ENCODE measurements at places on chromosomes 2 and 18.

- DNase-seq = no peak
Measured at GRCh38 chr2:233290051-233290845, 17.4 kb upstream of the SAG start.

DNA sequence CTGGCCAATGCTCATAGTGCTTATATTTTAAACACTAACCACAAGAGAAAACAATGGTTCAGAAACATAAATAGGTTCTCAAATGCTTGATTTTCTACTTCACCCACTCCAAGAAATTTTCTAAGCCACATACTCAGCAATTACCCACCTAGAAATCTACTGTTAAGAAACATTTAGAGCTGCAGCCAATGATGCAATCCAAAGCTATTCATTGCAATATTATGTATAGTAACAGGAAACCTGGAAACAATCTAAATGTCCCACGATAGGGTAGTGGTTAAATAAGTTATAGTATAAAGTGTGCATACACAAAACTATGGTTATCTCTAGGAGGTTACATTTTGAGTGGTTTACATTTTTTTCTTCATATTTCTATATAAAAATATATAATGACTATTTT is 5.7 kb downstream of the FAM237A start:
- no peak for DNase-seq

- no peak for DNase-seq
Measured at GRCh38 chr2:139478165-139478914, 698.1 kb upstream of the NXPH2 start.

GRCh38 chr2:71684226-71685072 is 231.1 kb downstream of the DYSF start:
- DNase-seq = no peak

DNA sequence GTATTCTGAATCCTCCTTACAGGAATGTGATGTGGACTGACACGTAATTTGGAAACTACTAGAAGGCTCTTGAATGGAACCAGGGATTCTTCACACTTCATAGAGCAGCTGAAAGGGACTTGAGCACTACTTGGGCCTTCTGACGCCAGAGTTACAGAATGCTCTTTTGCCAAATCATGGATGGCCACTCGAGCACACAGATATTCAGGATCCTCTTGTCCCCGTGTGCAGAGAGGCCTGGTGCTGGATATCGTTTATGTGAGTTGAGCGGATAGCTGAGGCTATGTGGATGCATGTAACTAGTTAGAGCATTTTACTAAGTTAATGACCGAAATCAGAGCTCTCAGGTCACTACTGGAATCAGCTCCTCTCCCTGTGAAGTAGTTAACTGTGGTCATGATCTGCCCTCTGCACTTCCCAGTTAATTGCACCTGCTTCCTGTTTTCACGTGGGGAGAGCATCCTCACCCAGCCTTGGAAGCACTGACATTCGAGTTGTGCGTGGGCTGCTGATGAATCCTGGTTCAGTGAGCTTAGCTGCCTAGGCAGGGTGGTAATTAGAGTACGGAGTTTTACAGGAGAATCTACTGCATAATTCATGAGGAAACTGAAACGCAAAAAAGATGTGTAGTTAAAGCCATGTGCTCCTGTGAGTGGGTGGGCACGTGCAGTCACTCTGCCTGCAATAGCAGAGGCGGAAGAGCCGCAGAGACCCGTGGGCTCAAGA is 5.2 kb upstream of the TPO start:
- no peak for DNase-seq

GRCh38 chr18:61388010-61388409 is 54.8 kb downstream of the CDH20 start:
- no peak for DNase-seq

DNA sequence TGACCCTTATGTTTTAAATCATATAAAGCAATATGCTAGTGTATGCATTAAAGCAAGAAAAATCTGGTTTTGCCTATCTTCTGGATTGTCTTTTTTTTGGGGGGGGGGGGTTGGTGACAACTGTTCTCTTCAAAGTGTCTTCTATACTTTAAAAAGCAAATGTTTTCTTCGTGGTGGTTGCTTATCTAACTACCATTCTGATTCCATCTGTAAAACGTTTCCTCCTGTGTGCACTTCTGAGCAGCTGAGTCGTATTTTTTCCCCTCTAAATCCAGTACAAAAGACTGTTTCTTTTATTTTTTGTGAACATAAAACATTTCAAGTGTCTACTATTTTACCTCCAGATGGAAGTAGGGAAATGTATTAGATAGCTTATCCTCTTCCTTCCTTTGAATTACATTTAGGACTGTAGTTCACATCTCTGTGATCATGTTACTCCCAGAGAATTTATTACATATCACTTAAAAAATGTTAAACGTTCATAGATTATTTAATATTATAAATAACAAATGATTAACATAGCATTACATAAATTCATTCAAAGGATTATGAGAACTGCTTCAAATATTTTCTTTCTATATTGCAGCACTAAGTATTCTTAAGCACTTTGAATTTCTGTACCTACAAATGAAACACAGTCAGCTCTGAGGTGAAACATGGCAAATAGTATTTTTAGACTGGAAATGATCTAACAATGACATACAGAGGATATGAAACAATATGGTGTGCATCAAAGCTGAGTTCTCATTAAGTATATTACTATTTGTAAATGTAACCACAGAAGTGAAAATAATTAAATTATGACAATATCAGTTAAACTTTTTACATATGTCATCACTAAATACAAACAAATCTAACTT is 56.4 kb downstream of the SCN3A start:
- DNase-seq = no peak

DNA sequence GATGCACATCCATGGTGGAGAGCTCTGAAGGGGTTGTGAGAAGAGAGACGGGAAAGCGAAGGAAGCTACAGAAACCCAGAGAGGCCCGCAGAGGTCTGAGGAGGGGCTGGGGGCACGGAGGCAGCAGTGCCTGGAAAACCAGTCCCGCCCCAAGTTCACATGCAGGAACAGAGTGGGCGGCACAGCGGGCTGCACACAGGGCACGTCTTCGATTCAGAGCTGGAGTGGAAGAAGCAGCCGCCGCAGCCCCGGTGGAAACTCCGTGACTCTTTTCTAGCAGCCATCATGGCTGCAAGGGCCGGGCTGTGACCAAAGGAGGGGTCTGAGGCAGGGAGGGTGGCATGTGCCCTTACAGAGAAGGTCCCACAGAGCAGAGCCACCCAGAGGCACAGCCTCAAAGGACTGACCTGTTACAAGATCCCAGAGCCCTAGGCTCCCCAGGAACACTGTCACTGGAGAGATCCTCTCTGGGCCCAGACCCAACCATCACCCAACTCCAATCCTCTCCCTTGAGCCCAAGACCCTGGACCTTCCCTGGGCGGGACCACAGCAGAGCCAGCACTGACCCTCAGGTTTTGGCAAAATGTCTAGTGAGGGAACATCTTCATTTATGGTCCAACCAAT is 10.7 kb downstream of the PRKAG3 start:
- DNase-seq = no peak

DNA sequence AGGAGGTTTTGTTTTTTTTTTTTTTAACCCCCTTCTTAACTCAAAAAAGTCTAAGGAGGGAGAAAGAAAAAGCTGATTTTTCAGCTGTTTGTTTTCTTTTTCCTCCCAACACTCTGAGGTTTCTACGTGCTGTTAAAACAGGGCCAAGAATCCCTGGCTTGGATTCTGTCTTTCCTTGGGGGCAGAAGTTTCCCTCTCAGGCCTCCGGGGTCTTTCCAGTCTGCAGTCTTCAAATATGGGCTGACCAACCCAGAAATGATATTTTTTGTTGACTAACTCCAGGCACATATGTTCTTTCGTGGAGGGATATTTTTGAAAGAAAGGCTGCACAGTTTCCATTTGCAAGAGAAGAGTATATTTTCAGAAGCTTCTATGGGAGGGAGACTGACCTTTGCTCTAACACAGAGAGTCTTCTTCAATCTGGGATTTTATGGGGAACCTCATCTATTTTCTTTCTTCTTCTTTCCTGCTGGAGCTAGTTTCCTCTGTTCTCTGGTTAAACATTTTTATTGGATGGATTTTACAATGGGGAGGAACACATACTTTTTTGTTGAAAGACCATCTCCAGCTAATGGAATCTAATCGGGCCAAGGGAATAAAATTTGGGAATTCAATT is 93.3 kb upstream of the SPRED2 start:
- no peak for DNase-seq

DNA sequence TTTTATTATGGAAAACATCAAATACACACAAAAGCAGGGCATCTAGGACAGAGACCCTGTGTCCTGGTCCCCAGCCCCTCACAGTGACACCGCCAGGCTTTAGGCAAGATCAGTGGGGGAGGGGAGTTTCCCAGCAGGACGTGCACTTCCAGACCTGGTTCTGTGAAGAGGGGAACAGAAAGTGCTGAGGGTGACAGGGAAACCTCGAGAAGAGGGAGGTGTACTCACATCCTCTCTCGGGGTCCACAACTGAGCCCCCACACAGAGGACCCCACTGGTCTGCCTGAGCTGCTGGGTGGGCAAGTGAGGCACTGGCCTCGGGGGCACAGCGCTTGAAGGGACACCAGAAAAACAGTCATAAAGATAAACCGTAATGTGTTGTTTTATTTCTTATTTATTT is 4.4 kb upstream of the GPR35 start:
- no peak for DNase-seq

DNA sequence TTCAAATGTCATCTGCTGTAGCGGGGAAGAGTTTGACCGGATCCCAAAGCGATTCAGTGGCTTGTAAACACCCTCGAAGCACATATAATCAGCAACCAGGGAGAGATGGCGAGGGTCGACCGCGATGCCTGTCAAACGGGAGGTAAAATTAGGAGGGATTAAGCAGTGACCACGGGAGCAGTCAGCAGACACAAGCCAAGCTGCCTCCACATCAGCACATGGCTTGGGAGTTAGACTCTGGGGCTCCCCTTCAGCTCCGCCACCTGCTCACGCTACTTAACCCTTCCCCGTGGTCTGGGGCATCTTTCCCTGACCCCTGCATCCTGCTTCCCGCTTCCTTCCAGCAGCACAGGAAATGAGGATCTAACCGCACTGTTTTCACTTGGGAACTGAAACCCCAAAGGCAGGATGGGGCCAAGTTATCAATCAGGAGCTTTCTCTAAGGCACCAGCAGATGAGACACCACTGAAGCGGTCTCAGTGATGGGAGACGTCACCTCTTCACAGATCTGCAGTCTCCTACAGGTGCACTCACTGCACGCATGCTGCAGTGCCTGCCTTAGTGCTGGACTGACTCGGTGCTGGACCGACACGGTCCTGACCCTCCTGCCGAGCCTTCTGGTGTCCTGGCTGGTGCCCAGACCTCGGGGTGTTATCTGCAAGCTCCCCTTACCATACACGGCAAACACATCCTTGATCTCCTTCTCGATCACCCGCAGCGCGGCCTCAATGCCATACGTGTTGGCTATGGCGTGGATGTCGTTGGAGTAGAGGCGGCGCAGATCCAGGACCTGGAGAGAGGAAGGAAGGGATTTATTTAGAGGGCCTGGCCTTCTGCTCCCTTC is 77.5 kb downstream of the POLR1A start:
- no peak for DNase-seq

DNA sequence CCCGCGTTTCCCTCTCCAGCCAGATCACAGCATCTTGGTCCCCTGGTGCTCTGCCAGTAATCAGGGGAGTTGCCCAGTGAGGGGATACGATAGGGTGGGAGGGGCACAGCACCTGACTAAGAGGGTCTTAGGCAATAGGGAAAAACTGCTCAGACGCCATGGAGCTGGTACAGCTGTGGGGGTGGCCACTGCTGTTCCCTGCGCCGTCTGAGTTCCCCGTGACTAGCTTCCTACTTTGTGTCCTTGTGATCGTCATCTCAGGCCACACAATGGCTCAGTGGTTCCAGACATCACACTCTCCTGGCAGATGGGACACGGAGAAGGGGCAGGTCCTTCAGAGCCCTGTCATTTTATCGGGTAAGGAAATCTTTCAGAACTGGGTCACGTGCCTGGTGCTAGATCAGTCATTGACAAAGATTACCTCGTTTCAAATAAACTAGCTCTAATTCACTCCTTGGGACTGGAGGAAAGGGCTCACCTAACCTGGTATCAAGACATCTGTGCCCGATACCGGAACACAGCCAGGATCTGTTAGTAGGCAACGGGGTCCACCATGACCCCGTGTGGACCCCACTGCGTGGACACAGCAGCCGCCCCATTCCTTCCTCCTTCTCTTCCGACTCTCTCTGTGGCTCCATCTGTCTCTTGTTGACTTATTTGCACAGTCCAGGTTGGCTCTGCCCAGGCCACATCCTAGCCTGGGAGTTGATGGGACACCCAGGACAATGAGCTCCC is 101.6 kb downstream of the PTGR3 start:
- no peak for DNase-seq

- no peak for DNase-seq
Measured at GRCh38 chr2:29080886-29081743, 6.8 kb upstream of the PCARE start.

- no peak for DNase-seq
Measured at GRCh38 chr2:28687640-28688385, 63.8 kb upstream of the PPP1CB start.

- no peak for DNase-seq
Measured at GRCh38 chr2:219434468-219434717, 250 bp upstream of the SPEG start.

DNA sequence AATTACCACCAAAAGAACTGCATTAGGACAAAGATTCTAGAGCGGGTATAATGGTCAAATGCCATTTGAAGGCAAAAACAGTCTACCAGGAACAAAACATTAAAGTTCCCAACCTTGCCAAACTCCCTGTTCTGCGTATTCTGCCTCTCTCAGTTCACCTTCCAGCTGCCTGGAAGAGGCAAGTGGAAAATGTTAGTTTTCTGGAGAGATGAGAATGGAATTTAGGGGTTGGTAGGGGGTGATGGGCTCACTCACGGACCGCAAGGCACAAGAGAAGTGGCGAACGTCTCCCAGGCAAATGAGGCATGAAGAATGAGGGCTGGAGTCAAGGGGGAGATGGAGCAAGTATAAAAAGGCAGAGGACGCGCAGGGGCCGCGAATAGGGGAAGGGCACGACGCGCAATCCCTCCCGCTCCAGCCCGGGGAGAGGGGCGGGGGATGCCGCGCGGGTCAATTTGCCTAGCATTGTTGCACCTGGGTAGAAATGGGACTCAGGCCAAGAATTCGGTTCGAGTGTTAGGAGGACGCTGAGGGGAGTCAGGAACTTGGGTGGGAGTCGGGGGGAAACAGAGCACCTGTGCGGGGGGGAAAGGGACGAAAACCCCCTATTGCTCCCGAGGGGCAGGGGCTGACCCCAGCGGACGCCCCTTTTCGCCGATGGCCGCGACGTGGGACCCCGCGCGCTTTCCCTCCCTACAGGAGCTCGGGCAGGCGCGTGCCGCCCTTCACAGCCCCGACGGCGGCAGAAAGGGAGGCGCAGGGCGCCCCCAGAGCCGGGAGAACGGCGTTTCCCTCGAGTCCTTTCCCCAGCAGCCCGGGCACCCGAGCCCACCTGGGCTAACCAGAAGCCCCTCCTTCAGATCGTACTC is 573 bp downstream of the PAIP2B start:
- DNase-seq = peak; percentile 13

- peak; percentile 5 for DNase-seq
Measured at GRCh38 chr2:142980246-142981068, 103.0 kb downstream of the KYNU start.

GRCh38 chr2:148461876-148462275 is 182.7 kb upstream of the EPC2 start:
- DNase-seq = no peak

- DNase-seq = peak; percentile 90
Measured at GRCh38 chr18:69935319-69936190, 12.1 kb downstream of the CD226 start.

- no peak for DNase-seq
Measured at GRCh38 chr2:206856513-206856912, 82.8 kb upstream of the CPO start.
